ENCODE measurements at places on chromosomes 2 and 18.

DNA sequence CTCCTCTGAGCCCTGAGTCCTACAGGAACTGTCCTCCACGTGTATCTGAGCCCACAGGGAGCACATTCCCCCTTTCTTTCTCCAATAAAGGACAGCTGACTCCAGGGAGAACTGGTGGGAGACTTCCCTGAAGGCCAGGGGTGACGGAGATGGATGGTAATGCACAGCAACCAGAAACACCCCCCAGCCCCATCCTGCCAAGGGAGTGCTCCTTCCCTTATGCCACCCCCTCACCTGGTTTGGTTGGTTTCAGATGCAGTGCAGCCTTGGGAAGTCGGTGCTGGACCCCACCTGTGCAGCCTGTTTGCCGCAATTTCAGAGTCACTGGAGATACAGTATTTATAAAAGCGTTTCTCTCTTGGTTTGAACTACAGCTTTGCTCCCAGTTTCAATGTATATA, 24.0 kb downstream of the GPR55 start:
- DNase-seq = peak; percentile 1

GRCh38 chr2:119517433-119517832, 6.8 kb downstream of the SCTR start:
- DNase-seq = peak; percentile 71

DNA sequence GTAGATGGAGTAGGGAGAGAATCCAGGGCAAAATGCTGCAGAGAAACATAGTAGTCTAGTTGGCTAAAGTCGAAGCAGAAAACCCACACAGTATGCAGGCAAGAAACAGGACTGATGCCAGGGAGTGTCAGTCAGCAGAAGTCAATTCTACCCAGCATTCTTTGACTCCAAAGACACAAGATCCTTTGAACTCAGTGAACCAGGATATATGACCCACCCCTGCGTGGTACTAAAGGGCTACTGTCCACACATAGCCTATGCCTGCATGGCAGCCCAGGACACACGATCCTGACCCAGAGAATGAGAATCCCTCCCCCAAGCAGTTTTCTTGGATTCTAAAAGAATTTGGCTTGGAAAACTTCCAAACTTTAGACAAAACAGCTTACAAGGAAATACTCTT, 42.5 kb downstream of the ALK start:
- DNase-seq = no peak

GRCh38 chr2:46956981-46957531, 41.5 kb upstream of the MCFD2 start:
- no peak for DNase-seq

DNA sequence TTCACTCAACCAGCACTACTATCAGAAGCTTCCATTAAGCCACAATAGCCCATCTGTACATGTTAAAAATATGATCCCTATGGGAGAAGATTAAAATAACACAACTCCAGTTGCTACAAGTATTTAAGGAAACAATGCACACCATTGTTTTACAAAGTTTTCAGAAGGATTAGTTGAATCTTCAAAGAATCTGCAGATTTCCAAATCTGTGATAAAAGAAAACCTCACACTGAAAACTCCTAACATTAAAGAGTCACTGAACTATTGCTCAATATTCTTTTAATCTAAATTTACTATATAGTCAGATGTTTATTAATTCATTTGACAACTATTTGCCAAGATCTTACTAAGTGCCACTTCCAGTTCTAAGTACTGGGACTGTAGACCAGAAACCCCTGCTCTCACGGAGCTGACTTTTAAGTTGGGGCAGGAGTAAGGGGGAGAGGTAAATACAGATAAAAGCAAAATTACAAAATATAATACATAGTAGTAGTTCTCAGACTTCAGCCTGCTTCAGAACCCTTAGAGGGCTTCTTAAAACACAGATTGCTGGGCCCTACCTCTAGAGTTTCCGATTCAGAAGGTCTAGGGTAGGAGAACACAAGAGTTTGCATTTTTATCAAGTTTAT, 94.4 kb downstream of the STK39 start:
- no peak for DNase-seq

GRCh38 chr2:65658881-65659280, 226.5 kb upstream of the SPRED2 start:
- no peak for DNase-seq

DNA sequence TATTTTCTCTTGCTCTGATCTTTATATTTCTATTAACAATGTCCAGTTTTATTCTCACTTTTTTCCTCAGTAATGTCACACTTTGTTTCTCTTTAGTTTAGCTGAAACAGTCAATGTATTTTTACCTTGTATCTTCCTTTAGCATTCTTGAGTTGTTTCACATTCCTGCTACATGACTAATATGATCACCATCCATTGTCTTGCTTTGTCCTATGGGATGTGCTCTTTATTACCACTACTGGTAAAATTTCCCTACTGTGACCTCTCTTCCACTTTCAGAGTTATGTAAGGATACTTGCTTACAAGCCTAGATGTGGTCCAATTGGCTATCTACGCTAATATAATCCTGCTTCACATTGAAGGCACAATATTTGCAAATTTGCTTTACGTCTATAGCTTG, 457.9 kb downstream of the PIK3C3 start:
- DNase-seq = no peak

GRCh38 chr18:3346487-3346886, 84.6 kb downstream of the MYL12B start:
- no peak for DNase-seq

DNA sequence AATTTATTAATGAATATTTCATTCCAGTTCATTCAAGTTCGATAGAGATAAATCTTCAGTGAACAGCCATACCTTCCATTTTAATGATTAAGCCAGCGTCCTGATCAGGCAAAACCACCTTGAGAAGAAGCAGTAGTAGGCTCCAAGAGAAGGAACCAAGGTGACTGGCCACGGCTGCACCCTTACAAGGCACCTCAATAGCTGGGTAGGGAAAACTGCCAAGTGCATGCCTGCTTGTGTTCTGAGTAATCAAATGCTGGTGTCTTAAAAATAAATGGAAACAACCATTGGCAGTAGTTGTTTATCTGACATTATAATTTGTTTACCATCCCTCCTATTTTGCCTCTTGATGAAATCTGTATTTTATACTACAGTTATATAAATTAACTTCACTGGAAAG, 10.0 kb upstream of the FEZ2 start:
- no peak for DNase-seq

- DNase-seq = no peak
These were observed 124.2 kb downstream of the CLIP4 start for GRCh38 chr2:29239209-29239960.

GRCh38 chr2:142037066-142037465, 93.8 kb downstream of the LRP1B start:
- no peak for DNase-seq

DNA sequence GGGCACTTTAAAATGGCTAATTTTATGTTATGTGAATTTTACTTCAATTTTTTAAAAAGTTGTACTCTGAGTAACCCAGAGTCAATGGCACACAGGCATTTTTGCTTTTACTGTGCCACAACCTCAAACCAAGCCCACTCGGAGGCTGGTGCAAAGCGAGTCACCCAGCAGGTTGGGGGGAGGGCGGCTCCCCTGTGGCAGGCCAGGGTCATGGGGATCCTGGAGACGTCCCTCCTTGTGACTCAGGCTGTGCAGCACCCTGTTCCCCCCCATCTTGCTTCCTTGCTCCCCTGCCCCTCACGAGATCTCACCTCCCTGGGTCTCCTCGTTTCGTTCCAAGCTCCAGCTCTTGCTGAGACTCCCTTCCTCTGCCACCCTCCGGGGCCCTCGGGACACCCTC, 58.6 kb downstream of the POMC start:
- peak; percentile 35 for DNase-seq

GRCh38 chr2:208985644-208986043, 438.2 kb upstream of the MAP2 start:
- no peak for DNase-seq

DNA sequence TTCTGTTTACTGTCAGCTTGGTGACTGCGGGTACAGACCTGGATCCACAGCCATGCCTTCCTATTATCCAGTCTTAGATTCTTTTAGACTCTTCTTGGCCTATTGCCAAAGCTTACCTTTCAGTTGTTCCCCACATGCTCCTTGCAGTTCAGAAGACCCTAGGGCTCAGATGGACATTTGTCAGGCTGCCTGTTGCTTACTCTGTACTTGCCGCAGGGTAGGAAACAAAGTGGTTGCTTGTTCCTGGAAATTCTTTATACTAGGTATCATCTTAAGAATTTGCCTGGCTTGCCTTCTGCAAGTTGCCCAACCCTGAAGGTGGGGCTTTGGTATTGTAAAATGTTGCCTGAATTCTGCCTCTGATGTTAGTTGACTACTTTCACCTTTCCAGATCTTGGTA, 24.4 kb downstream of the CD28 start:
- no peak for DNase-seq

DNA sequence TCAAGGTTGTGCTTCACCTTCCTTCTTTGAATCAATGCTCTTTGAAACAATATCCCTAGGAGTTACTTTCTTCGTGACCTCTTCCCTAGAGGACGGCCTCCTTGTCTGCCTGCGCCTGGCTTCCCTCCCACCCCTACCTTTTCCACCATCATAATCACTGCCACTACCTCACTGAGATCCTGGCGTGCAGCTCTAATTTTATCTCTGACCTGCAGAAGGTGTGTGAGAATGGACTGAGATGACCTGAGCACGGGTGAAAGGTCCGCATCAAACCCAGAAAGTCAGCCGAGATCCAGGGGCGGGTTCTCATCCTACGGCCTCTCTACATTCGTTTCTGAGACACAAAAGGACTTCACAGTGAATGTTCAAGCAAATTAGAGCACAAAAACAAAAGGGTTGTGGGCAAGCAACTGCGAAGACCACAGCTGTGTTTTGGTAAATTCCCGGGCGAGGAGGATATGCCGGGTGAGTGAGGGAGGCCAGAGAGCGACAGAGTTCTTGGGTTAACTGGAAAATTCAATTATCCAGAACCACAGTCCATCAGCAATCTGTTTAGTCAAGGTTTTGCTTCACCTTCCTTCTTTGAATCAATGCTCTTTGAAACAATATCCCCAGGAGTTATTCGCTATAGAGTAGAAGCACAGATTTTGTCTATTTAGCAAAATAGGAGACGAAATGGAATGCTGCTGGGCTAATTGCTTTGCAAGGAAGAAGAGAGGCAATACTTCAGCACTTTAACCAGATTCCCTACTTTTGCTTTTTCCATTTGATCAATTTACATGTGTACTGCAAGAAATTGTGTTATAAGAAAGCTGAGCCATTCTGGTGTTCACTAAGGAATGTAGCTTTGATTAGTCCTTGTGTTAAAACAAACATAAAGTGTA, 212.6 kb downstream of the ACKR3 start:
- no peak for DNase-seq

DNA sequence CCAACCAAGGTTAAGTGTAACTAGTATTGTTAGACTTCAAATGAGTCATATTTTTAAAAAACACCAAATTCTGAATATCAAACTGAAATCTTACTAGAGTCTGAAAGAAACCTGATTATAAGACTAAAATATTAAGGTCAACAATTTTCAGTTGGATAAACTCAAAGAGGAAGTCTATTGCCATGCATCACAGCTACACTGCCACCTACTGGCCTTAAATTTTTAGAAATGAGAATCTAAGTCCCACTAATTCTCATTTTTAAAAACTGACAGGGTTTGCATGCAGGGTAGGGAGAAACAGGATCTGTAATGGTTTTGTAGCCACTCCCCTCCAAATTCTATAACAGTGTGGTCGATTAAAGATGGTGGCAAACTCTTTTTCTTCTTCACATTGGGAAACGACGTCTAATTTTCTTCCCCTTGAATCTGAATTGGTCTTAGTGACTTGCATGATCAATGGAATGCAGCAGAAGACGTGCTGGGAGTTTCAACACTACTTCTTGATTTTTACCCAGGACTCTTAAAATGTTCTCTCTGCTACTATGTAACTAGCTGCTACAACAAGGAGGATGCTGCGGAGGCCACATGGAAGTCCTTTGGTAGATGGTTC, 176.1 kb upstream of the SESTD1 start:
- no peak for DNase-seq

GRCh38 chr2:25386971-25387875, 45.5 kb upstream of the DNMT3A start:
- no peak for DNase-seq

GRCh38 chr18:58405107-58405898, 223.6 kb downstream of the ALPK2 start:
- DNase-seq = no peak

- DNase-seq = peak; percentile 99
These were observed at the start of gene RTN4 for GRCh38 chr2:55050100-55050994. Gene RTN4 (minus strand): TSS chr2:55050451. CDS start chr2:55050300, 151 bp downstream.
